ENCODE measurements at places on chromosomes 7 and 10.

- no peak for DNase-seq
Measured at GRCh38 chr7:122544463-122544862, 154.5 kb downstream of the RNF133 start.

DNA sequence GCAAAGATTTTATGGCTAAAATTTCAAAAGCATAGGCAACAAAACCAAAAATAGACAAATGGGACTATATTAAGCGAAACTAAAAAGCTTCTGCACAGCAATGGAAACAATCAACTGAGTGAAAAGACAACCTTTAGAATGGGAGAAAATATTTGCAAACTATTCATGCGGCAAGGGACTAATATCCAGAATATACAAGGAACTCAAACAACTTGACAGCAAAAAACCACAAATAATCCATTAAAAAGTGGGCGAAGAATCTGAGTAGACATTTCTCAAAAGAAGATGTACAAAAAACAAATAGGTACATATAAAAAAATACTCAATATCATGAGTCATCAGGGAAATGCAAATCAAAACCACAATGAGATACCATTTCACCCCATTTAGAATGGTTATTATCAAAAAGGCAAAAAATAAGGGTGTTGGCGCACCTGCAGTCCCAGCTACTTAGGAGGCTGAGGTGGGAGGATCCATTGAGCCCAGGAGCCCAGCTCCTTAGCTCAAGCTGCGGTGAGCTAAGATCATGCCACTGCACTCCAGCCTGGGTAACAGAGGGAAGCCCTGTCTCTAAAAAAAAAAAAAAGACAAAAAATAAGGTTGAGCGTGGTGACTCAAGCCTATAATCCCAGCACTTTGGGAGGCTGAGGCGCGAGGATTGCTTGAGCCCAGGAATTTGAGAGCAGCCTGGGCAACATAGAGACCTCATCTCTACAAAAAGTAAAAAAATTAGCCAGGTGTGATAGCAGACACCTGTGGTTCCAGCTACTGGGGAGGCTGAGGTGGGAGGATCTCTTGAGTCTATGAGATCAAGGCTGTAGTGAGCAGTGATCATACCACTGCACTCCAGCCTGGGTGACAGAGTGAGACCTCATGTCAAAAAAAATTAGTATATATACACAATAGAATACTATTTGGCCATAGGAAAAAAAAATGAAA is 4.2 kb upstream of the CCM2 start:
- no peak for DNase-seq

DNA sequence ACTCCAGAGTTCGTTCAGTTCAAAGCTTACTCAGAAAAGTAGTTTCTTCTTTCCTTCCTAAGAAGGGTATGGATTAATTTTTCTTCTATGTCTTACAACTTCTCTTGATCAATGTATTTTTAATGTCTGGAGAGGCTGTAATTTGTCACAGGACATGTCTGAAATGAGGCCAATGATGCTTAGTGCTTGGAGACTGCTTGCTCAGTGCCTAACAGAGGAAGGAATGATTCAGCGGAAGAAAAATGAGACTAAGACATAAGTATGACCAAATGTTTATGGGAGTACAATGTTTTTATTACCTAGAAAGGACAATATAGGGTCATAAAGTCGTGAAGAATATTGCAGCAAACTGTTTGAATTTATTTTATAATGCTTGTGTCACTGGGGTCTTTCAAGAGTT is 43.3 kb downstream of the GPR37 start:
- DNase-seq, result no peak

GRCh38 chr10:31129271-31129670 is 97.6 kb upstream of the ZNF438 start:
- no peak for DNase-seq

GRCh38 chr7:100894860-100895700 is 608 bp downstream of the ACHE start:
- peak; percentile 78 for DNase-seq

DNA sequence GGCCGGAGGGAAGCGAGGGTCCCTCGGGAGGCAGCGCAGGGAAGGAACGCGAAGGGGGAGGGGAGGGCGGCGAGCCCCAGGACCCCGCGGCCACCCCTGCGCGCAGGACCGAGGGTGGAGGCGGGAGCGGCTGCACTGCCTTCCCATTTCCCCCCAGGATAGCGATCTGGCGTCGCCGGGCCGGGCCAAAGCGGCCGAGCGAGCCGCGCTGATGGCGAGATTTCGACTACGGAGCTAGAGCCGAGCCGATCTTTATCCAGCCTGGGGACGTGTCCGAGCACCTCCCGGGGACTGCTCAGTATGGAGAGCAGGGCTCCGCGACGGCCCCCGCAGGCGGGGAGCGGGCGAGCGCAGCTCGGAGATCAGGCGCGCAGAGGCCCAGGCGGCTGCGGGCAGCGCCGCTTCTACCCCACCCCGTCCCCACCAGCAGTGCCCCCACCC is 590 bp upstream of the CRTAC1 start:
- DNase-seq, result no peak
